GOT3 (cell line): ENCODE measurements at places on chromosomes 2 and 18.

DNA sequence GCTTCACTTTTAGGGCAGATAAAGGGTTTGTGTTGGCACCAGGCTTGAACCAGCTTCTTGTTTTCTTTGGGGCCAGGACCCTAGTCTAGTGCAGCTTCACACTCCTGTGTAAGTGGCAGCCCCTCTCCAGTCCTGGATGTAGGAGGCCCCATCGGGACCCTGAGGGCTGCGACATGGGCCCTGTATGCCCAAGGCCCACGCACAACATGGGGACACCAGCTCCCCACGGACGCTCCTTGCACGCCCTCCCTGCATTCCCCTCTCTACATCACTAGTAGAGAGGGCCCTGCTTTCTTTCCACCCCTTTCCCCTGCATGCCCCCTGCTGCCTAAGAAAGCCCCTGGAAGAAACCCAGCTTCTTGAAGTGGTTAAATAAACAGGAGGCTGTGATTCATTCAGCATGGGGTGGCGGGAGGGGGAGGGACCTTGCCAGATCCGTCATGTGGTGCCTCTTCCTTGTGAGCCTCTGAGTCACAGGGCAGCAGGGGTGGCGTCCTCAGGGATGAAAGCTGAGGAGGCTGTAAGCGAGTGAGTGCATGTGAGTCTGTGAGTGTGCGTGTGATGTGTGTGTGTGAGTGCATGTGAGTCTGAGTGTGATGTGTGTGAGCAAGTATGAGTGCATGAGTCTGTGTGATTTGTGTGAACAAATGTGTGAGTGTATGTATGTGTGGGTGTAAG, 42.5 kb downstream of the COPS8 start:
- DNase-seq, result peak; percentile 82

- DNase-seq, result no peak
Observed at GRCh38 chr18:45686891-45687611, 36.9 kb upstream of the SLC14A1 start.

GRCh38 chr2:54573537-54573919, 117.4 kb downstream of the SPTBN1 start:
- DNase-seq, result no peak

GRCh38 chr2:236576953-236577352, 7.3 kb downstream of the ACKR3 start:
- DNase-seq, result no peak
